CD4-positive, alpha-beta T cell (primary cell): ENCODE measurements at places on chromosomes 6 and 20. TPM values are rescaled to one million over a fixed set of nuclear protein-coding genes. Genes with fewer than 3 reads are reported as not detected.

GRCh38 chr20:36315545-36316351 lies 9.6 kb downstream of the DLGAP4 start:
- no peaks in the 10 kb centered on the region for H3K4me1 ChIP-seq
- no peak overlapping the region for H3K4me3 ChIP-seq
- H3K36me3 ChIP-seq, result no peaks in the 10 kb centered on the region

GRCh38 chr6:122696853-122697252 lies 82.7 kb upstream of the FABP7 start:
- no peak for DNase-seq
- H3K27me3 ChIP-seq, result no peaks in the 10 kb centered on the region
- no peak overlapping the region for H3K4me3 ChIP-seq
- no peaks in the 10 kb centered on the region for H3K36me3 ChIP-seq
- no peaks in the 10 kb centered on the region for H3K4me1 ChIP-seq

DNA sequence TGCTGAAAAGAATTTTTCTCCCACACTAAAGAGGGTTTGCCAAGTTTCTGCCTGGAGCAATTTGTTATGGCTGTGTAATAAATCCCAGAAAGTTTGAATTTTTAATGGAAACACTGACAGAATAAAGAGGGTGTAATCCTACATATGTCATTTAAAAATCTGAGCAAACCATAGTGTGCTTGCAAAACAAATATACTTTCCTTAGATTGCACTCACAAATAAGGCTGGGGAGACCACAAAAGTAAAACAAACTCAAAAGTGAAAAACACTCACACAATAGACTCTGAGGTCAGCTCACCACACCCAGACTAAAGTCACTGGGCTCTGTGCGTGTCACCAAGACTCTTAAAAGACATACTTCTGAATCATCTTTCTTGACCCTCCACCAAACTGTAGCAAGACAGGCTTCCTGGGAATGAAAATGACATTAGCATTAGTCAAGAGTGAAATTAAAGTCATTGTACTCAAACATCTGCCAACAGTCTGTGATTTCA lies 4.8 kb upstream of the ATXN1 start:
- peaks cover 27% of the 10 kb centered on the region for H3K4me1 ChIP-seq
- no peak overlapping the region for H3K27ac ChIP-seq
- no peaks in the 10 kb centered on the region for H3K36me3 ChIP-seq
- DNase-seq, result peak; percentile 7
- no peaks in the 10 kb centered on the region for H3K27me3 ChIP-seq
- no peak overlapping the region for H3K4me3 ChIP-seq

Gene SIRPG
- total RNA-seq, result 28.0 TPM

Gene SIRPB1
- 7.8 TPM for total RNA-seq

Gene LBP
- total RNA-seq, result not detected
